ENCODE measurements at places on chromosomes 13 and 19. TPM values are rescaled to one million over a fixed set of nuclear protein-coding genes. Genes with fewer than 3 reads are reported as not detected.

The C2CD4C gene
- 3.8 TPM for total RNA-seq

The POMP gene
- total RNA-seq = 53.2 TPM

The LILRA1 gene
- 0.22 TPM for total RNA-seq

The VSTM1 gene
- not detected for total RNA-seq

The ADM5 gene
- total RNA-seq = 0.77 TPM

The ZNF708 gene
- total RNA-seq = 40.8 TPM

The KLK14 gene
- total RNA-seq = not detected

The KANK2 gene
- 190 TPM for total RNA-seq

The VSTM2B gene
- 9.6 TPM for total RNA-seq

The LGALS7 gene
- not detected for total RNA-seq

The BRCA2 gene
- total RNA-seq = 4.6 TPM

The INSR gene
- total RNA-seq = 74.1 TPM

The ZNF180 gene
- total RNA-seq = 17.6 TPM

The BORA gene
- 4.4 TPM for total RNA-seq

The FARP1 gene
- 86.5 TPM for total RNA-seq

The CYP4F8 gene
- total RNA-seq = not detected

The ATXN8OS gene
- total RNA-seq = not detected

The ZC3H4 gene
- 28.3 TPM for total RNA-seq

The ZNF492 gene
- total RNA-seq = 1.7 TPM

The SPACA4 gene
- not detected for total RNA-seq

The LCP1 gene
- 13.7 TPM for total RNA-seq

The OR7D2 gene
- not detected for total RNA-seq

The LPAR6 gene
- 39.4 TPM for total RNA-seq

The MAB21L1 gene
- 371 TPM for total RNA-seq

The PSG1 gene
- not detected for total RNA-seq

The TMEM255B gene
- total RNA-seq = 4.9 TPM

The RPL18A gene
- total RNA-seq = 626 TPM

The SIAH3 gene
- total RNA-seq = 1.0 TPM

The LIM2 gene
- total RNA-seq = 168 TPM

The ZNF383 gene
- 21.6 TPM for total RNA-seq

The TSHZ3 gene
- total RNA-seq = 14.8 TPM
